SK-N-SH treated with all-trans-retinoic acid at 6 μM for 48 hours (cell line): ENCODE measurements at places on chromosomes 2 and 18.
A peak's percentile ranks its signal among the peaks of the same experiment; 100 is the strongest.

- ATAC-seq = peak; percentile 46
Observed at GRCh38 chr2:11344956-11345677, 681 bp upstream of the ROCK2 start.

- ATAC-seq = peak; percentile 48; the same call in 2 of the 3 replicates
Observed at GRCh38 chr18:47263430-47264307, 12.2 kb upstream of the SKOR2 start.

DNA sequence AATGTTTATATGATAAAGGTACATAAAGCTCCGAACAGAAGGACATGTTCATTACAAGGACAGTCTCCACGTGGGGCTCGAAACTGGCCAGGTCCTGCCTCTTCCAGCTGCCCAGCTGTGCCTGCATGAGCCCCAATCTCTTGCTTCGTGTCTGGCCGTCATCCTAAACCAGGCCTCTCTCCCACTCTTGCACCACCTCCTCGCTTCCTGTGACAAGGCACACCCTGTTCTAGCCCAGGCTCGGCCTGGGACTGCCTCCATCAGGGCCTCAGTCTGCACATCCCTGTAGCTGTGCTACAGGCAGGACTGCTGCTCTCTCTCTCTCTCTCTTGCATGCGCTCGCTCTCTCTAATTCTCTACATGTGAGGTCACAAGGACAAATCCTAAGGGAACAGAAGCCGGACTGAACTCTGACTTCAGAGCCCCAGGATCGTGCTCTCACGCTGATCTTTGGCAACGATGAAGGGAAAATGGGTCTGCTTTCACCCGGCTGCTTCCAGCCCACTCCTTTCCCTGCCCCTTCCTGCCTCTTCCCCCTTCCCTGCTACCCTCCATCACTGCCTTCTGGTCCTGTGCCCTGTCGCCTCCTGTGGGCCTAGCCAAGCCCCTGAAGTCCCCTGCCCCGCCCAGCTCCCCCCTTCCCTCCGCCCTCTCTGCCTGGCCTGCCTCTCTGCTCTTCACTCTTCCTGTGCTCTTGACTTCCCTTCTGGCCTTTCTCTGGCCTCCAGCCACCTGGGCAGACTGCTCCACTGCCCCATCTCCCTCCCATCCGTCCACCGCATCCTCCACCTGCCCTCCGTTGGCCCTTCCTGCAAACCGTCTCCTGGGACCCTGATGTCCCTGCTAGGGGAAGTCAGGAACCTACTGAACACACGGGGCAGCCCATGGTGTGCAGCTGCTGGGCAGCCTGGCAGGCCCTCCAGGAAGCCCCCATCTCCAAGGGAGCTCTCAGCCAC, 7.8 kb upstream of the GPR55 start:
- no peak for ATAC-seq

GRCh38 chr2:83949361-83949760, 509.7 kb downstream of the SUCLG1 start:
- no peak for ATAC-seq

GRCh38 chr18:51039138-51040112, 9.4 kb downstream of the SMAD4 start:
- ATAC-seq = no peak

GRCh38 chr2:134647607-134648256, 71.1 kb downstream of the TMEM163 start:
- ATAC-seq = no peak
